ENCODE measurements at places on chromosomes 5 and 9.

GRCh38 chr9:89637787-89638186, 33.0 kb downstream of the GADD45G start:
- no peak for DNase-seq

GRCh38 chr9:38061326-38061977, 7.6 kb downstream of the SHB start:
- DNase-seq, result no peak

DNA sequence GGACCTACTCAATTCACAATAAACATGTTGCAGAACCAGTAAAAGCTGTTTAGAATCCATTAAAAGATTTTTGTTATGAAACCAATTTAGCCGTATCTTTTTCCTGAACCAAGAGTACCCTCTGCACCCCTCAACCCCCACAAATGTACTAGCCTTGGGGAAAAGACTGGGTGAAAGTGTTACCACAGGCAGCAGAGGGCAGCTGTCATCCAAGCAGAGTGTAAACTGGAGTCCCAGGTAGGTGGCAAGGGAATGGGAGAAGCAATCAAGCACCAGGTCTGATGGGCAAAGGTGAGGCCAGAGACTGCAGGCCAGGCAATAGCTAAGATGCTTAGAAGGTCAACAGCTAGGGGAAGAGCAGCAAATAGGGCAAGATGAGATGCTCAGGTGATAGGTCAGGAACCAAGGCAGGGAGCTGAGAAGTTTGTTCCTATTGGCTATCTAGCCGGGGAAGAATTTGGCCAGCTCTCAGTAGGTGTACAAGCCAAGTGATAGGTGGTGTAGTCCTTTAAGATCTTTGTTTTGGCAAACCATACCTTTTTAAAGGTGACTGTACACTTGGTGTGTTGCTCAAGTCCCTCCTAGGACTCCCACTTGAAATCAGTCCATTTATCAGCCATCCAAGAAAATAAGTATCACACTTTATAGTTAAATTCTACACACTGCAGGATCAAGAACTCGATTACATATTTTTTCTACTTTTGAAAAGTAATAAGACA, 77.8 kb upstream of the CCDC112 start:
- DNase-seq, result no peak

GRCh38 chr5:151007430-151008209, 12.8 kb upstream of the GPX3 start:
- no peak for DNase-seq

DNA sequence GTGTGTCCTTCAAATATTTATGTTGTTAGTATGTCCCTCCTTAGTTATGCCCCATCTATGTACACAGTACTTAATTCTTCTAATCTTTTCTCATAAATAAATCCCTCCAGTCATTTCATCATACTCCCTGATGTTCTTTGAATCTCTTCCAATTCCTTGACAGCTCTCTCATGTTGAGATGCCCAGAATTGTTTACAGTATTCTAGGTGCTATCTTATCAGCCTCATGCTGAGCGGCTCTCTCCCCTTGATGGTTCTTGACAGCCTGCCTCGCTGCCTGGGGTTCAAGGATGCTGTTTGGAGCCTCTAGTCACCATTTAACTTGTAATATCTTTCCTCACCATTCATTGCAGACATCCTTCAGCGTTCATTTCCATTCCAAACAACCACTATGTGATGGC, 799.2 kb downstream of the BRINP1 start:
- no peak for DNase-seq

- DNase-seq, result no peak
These were observed 103.5 kb downstream of the NPR3 start for GRCh38 chr5:32814620-32815019.

- no peak for DNase-seq
These were observed 175.6 kb downstream of the CD180 start for GRCh38 chr5:67021031-67021430.

GRCh38 chr9:14136047-14136635, 177.8 kb downstream of the NFIB start:
- no peak for DNase-seq

- DNase-seq, result no peak
These were observed 3.5 kb upstream of the SEPTIN8 start for GRCh38 chr5:132780577-132780976.

DNA sequence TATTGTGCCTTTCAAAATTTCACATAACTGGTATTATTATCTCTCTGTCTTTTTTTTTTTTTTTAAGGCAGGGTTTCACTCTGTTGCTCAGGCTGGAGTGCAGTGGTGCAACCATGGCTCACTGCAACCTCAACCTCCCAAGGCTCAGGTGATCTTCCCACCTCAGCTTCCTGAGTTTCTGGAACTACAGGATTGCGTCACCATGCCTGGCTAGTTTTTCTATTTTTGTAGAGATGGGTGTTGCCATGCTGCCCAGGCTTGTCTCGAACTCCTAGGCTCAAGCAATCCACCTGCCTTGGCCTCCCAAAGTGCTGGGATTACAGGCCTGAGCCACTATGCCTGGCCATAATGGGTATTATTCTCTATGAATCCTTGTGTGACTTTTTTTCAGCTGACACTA, 402.3 kb upstream of the SMARCA2 start:
- no peak for DNase-seq

GRCh38 chr9:90105773-90106172, 501.0 kb downstream of the GADD45G start:
- no peak for DNase-seq

GRCh38 chr5:36006163-36006562, 15.0 kb upstream of the UGT3A1 start:
- DNase-seq, result no peak

DNA sequence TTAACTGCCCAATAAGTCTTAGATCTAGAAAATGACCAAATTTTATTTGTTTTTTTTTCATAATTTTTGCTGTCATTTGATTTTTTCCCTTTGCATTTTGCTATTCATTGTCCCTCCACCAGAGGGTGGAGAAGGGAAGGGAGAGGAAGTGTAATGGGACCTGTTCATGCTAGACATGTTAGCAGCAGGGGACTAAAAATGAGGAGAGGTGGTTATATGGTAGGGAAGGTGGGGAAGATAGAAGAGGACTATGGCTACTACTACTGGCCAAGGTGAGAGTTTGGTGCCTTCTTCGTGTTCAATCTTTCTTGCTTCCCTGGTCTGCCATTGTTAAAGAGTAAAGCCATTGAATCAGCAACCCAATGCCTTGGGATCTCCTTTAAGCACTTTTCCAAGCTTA, 6.4 kb downstream of the GRIA1 start:
- DNase-seq, result no peak

GRCh38 chr5:143170104-143170503, 233.4 kb downstream of the NR3C1 start:
- DNase-seq, result no peak

- no peak for DNase-seq
These were observed 443.4 kb upstream of the CD180 start for GRCh38 chr5:67639976-67640375.

DNA sequence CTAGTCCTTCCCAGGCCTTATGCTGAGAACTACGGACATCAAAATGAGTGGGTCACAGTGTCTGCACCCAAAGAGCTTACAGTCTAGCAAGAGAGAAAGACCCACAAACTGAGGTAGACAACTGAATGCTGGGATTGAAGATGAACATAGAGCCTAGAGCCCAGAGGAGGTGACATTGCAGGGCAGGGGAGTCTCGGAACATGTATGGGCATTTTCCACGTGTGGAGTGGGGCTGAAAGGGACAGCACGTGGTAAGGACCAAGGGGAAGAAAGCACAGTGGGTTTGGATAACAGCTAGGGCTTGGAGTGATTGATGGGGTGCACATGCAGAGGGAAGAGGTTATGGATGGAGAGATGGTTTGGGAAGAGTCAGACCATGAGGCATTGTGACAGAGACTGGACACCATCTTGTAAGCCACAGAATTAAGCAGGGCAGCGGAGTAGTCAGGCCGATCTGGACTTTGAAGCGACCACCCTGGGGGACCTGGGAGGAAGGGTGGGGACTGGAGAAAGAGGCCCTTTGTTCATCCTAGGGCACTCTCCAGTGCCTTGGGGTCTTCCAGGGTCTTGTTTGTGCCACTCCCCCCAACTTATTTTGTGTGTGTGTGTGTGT, 47.5 kb upstream of the SH3PXD2B start:
- DNase-seq, result no peak

DNA sequence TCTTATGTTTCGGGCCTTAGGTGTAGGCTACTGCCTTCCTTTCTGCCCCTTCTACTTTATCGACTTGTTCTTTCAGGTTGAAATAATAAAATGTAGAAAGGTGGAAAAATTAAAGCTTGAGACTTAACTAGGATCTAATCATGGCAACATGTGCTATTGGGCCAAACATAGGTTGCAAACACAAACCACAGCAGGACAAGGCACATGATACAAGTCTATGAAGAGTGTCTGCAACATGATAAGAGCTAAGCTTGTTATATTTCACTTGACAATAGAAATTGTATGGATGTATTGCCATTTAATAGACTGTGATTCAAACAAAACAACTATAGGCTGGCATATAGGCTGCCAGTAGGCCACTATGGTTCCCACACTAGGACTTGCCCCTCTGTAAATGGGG, 1.7 kb upstream of the ERAP2 start:
- DNase-seq, result no peak

DNA sequence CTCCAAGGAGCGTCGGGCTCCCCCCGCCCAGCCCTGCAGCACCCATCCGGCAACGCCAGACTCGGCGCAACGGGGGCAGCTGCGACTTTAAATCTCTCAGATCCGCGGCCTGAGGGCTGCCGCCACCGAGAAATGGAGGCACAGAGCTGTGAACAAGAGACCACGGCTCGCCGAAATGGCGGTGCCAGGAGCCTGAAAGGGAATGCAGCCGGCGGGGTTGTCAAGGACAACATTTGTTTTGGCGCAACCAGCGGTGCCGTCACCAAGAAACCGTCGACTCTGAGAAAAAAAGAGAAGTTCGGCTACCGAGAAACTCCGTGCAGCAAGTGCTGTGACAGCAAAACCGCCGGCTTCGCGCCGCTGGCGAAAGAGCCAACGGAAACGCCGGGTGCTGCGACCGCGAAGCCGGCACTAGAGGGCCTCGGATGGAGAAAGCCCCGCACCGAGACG, 2.1 kb upstream of the ANXA2R start:
- DNase-seq, result no peak

GRCh38 chr9:133773889-133774655, 35.9 kb upstream of the SARDH start:
- DNase-seq, result no peak

DNA sequence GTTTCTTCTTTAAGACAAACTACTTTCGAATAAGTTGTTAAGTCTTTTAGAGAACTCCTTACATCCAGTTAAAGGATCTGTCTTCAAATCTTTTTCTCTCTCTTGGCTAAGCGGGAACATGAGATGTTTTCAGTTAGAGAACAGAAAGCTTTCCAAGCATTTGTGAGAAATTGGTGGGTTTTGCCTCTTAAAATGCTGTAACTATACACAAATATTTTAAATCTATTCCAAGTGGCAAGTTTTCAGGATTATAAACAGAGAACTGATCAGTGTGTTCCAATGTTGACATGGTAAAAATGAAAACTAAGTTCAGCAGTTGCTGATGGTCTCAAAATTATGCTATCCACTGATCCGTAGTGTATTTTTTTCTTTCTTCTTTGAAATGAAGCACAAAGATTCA, 100.4 kb downstream of the EBF1 start:
- no peak for DNase-seq

GRCh38 chr5:148569948-148570347, 84.4 kb downstream of the HTR4 start:
- DNase-seq, result no peak

DNA sequence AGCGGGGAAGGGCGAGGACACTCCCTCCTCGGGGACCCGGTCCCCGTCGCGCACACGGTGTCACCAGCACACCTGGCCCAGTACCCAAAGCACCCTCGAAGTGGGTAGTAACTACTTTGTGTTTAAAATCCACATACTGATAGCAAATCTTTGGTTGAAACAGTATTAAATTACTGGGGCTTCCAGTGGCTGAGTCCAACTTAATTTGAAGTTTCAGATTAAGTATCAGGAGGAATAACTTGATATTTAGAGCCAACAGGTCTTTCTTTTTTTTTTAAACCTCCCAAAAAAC, 615 bp downstream of the ATG10 start:
- no peak for DNase-seq

DNA sequence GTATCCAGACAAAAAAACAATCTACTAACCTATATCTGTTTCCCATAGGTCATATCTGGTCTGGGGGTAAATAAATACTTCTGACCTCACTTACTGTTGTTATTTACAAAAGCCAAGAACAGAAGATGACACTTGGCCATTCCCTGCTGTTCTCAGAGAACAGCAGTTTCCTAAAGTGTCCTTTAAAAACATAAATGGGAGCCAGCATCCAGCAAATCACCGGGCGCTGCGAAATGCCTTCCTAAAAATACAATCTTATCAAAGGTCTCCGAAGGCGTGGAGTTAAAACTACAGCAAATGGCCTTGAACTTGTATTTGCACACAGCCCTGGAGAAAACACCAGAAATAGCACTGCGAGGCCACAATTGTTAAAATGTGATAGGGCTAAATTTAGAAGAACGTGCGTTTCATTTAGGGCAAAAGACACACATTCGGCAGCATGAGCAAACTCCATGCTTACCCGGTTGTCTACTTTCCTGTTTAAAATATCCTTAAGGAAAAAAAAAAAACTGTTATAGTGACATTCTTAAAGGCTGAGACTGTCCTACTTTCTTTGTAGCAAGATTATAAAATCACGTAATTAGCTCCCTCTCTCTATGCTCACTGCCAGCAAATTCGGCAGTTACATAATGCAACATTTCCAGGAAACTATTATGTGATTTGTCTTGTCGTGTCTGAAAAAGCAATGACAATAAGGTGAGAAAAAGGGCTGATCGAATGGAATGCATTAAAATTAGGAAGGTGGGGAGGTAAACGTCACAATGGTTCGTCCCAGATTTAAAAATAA, 1.5 kb downstream of the NFIL3 start:
- no peak for DNase-seq

DNA sequence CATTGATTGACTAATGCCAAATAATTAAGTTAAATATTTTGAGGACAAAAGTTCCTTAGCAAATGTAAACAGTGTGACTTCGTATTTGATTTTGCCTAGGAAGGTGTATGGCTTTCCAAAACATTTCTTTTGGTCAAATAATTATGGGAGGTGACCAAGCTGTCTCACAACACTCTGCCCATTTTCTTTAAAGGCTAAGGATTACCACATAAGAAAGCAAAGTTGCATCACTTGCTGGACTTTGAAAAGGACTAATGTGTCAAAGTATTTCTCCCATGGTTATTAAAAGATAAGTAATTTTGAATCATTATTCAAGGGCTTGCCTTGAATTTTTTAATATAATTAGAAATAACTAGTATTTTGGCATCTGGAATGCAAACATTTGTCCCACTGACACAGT, 74.7 kb downstream of the HAPLN1 start:
- DNase-seq, result no peak

DNA sequence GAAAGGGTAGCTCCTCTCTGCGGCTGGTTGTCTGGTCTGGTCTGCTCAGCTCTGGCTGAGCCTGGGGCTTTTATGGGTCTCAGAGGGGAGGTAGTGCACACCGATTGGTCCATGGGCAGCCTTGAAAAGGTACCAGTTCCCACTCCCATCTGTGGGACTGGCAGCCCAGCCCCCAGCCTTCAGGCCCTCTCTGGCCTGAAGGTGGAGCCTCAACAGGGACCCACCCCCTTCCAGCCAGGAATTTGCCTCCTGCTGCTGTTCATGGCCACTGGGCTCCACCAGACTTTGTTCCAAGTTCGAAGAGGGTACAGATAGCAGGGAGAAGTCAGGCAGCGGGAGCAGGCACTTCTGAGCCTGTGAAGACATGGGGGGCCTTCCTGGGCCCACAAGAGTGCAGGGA, 165.3 kb upstream of the SLC27A6 start:
- DNase-seq, result no peak

GRCh38 chr5:83965441-83965840, 244.8 kb upstream of the HAPLN1 start:
- no peak for DNase-seq

Data from iPS DF 19.7 (cell line).